ENCODE measurements at places on chromosomes 16 and 17.

GRCh38 chr17:7128160-7128559, 13.5 kb upstream of the ASGR2 start:
- no peak for DNase-seq

GRCh38 chr17:82239401-82239925, 10.6 kb downstream of the SLC16A3 start:
- no peak for DNase-seq

GRCh38 chr17:61065263-61065773, 334.3 kb upstream of the TBX2 start:
- no peak for DNase-seq

DNA sequence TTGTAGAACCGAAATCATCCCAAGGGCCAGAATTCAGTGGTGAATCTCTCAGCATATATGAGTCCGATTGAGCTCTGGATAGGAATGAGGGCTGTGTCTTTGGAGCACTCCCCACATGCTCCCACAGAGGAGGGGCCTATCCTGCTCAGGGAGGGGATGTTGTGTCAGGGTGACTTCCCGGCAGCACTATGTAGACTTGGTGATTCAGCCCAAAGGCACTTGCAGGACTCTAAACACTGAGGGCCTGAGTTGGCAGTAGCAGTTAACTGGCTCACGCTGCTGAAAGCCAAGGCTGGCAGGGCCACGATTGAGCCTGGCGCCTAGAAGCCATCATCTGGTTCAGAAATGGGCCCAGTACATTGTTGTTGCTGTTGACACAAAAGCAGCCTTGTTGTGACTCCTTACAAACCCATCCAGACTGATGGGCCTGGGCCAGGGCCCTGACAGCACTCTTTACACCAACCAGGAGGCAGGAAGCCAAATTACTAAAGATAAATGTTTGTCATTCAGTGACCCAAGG, 31.9 kb downstream of the NMT1 start:
- no peak for DNase-seq

- DNase-seq: no peak
These were observed 117.4 kb downstream of the SNX29 start for GRCh38 chr16:12093902-12094301.
